ENCODE measurements at places on chromosomes 2 and 18.

DNA sequence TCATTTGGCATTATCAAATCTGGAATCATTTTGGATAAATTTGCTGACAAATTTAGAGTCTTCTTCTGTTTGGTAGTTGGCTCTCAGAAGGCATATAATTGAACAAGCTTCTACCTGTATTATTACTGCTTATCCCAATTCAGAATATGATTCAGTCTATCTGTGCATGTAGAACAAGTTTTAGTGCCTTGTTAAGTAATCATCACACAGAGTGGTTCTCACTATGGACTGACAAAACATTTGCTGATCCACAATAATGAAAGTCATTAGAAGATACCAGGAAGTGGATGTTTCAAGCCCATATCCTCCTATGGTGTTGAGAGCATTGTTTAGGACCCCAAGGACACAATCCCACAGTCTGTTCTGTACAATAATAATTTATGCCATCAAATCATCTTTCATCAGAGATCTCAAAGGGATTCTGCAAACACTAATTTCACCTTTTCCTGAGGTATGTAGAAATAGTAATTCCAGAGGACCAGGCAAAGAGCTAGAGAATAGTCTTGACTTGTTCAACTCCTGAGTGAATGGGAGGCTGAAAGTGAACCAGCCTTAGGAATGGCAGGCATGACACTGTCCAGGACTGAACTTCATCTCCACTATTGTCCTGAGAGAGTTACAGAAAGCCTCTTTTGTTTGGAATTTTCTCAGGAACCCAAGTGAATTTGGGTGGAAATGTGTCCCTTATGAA lies 29.6 kb upstream of the DSC1 start:
- no peak for DNase-seq

- no peak for DNase-seq
These were observed 303.0 kb upstream of the ZEB2 start for GRCh38 chr2:144822966-144823365.

GRCh38 chr2:190718652-190719526 lies 70.0 kb downstream of the NAB1 start:
- peak; percentile 79 for DNase-seq

DNA sequence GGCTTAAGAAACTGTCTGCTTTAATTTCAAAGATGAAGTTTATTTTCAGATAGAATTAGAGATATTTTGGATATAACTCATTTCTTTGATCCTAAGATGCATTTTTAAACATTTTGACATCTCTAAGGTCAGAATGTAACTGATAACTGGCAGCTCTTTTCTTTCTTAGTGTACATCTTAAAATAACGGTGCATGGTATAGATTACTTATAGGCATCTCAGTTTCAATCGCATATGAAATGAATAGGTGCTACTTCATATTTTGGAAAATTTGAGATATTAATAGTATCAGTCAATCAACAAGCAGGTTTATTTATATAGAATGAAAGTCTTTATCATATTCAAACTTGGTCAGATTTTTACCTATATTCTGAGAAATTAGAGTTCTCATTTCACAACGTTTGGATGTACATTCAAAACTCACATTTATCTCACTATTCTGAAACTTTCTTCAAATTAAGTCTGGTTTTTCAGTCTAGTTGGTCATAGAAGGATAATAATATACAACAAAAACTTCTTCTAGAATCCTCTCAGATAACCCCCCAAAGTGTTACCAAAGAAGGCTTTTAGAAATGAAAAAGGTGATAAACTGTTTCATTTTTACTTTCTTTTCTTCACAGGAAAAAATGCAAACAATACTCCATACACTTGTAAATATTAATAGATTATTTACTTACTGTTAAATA lies 122.8 kb upstream of the WDSUB1 start:
- DNase-seq, result no peak

DNA sequence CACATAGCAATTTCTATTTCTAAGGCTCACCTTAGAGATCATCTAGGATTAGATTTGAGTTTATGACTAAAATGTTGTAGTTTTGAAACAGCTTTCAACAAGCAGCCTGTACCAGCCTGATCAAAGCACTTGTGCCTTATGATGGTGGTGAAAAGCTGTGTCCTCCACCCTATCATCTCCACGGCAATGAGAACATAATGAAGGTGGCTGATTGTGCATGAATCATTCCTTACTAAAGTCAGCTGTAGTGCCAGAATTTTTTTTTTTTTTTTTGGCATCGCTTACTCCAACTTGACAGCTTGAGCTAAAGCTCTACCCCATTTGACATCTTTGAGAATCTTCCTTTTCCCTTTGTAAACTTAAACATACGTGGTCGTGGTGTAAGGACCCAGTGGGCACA lies 86.0 kb downstream of the DCC start:
- no peak for DNase-seq

DNA sequence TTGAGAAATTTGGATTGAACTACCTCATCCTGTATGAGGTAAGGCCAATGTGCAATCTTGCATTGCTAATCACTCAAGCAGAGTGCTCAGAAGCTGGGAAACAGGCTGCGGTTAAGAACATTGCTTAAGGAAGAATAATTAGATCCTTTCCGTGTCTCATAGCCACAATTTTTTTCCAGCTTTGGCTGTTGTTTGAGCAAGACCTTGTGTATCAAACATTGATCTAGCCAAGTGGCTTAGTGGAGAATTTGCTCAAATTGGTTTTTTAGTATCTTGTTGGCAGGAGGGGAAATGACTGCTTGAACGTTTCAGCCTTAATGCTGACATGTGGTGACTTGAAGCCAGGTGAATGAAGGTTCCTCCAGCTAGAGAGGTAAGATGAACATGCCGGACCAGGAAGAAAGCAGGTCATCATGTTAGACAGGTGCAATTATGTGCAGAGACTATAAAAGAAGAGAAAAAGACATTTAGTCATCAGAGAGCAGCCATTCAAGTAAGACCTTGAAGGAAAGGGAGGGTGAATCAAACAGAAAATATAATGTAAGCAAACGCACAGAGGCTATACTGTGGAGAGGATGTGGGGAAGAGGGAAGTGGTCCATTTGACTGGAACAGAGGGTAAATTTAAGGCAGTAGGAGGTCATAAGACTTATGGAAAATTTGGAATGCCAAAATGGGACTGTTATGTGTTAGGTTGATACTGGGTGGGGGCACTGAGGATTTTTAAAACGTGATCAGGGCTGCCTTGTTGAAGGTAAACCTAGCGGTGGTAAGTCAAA lies 98.9 kb upstream of the CYP1B1 start:
- no peak for DNase-seq

DNA sequence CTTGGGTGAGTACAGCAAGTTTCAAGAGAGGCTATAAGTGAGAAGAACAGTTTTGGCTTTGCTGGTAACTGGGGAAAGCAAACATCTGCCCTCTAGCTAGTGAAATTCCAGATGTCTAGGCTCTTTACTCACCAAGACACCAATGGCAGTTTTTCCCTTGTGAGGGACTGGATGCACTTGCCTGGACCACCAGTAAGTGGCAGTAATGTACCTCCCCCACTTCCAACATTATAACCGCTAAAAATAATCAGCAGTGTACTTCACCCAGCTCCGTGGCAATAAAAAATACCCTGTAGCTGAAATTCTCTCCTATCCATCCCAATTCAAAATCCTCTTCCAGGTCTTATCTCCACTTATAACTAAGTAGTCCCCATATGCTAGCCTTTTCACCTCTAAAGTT lies 383.9 kb downstream of the ARHGAP15 start:
- peak; percentile 15 for DNase-seq

- no peak for DNase-seq
These were observed 95.7 kb downstream of the TEX51 start for GRCh38 chr2:126994340-126994777.

DNA sequence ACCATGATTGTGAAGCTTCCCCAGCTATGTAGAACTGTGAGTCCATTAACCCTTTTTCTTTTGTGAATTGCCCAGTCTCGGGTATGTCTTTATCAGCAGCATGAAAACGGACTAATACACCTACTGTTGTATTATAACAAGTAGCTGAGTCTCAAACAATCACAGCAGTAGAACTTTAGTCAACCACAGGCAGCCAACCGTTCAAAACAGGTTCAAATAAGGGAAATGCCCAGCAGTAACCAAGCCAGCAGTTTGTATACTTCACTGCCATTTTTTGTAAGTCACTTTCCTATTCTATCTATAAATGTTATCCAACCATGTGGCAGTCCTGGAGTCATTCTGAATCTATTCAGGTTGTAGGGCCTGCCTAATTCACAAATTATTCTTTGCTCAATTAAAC lies 1560.6 kb upstream of the SLC39A10 start:
- DNase-seq, result no peak

DNA sequence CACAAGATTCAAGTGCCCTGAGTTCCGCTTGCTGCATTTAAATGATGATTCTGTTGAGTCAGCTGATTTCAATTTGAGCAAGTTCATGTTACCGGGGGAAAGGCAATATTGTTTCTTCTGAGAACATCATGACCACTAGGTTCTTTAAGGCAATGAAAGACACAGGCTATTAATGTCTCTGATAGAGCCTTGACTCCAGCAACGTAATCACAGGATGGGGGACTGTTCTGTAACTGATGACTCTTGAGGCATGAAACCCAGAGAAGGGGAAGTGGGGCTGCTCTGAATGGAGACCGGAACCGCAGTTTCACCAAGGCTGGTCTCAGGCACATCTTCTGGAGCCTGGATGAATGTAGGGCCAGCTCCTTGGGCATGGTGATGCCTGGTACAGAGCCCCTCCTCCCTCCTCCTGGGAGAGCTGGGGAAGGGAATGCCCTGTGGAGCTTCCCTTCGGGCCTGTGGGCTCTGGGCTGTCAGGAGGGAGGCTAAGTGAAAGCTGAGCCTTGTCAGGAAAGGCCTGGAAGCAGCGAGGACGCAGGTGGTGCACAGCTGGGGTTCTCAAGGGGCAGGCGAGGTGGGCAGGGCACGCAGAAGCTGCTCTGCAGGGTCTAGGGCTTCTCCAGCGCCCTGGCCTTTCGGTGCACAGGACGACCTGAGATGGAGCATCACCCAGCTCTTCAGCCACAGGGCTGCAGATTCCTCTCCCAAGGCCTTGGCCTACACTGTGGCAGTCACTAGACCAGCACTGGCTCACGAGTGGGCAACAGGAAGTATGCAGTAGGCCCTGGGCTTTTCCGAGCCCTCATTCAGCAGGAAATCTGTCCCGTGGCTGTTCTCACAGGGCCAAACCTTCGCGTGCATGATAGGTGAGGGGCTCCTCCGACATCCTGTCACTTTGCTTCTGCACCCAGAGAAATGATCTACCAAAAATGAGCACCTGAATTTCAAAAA lies 36.6 kb upstream of the PRLH start:
- no peak for DNase-seq

DNA sequence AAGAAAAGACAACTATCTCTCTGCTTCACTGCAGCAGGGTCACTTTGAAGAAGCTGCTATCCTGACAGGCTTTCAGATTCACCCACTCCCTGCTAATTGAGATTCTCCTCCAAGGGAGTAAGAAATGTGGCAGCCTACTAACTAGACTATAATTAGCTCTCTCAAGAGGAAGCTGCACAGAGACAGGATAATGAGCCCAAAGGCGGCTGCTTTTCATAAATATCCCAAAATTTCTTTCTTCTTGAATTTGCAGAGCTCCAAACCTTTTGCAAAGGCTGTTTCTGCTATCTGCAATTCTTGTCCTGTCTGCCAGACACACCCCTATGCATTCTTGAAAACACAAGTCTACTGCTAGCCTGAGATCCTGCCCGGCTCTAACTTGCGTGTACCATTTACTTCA lies 54.0 kb upstream of the RNU4ATAC start:
- DNase-seq, result no peak

DNA sequence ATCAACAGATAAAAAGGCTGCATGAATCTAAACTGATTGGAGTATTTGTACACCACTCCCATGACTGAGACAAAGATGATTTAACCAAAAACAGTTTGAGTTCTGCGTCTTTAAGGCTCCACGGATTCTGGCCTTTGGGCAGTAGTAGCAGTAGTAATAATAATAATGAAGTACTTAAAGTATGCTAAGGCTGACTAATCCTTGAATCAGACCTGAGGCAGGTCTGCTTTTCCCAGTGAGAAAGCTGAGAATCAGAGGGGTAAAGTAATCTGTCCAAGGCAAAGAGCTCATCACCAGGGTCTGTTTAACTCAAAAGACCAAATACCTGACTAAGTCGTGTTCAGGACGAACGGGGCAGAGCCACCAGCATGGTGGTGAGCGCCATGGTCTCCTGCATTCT lies 61.4 kb downstream of the ID2 start:
- DNase-seq, result no peak

DNA sequence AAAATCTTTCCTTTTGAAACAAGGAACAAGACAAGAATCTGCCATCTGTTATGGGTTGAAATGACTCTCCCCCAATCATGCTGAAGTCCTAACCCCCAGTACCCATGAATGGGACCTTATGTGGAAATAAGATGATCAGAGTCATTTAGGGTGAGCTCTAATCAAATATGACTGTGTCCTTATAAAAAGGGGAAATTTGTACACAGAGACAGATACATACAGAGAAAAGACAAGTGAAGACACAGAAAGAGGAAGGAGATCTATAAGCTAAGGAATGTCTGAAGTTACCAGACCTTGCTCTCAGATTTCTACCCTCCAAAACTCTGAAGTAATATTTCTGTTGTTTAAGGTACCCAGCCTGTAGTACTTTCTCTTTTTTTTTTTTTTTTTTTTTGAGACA lies 15.7 kb downstream of the TGFBRAP1 start:
- no peak for DNase-seq

GRCh38 chr18:73900106-73900835 lies 247.4 kb downstream of the FBXO15 start:
- no peak for DNase-seq

DNA sequence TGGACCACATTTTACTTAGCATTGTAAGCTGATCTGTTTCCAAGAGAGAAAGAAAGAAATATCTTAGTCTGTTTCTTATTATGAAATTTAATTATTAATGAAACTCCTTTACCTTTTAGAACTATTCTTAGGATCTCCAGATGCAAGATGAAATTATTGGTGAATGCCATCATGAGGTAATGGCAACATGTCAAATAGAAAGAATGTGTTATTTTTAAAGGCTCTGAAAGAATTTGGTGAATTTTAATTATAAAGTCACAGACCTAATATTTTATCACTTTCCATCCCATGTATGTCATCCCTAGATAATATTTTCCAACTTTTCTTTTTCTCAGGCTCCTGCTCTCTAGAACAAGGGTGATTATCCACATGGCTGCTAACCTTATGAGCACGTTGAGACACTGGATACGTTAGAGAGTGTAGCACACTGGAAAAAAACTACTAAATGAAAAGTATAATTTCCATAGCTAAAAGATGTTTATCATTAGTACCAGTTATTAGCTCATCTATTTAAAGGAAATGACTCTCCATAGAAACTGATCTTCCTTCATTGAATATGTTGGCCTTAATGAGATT lies 95.2 kb upstream of the SCG2 start:
- no peak for DNase-seq

Measured in pulmonary artery endothelial cell (primary cell).